ENCODE measurements at places on chromosomes 11 and 22.

GRCh38 chr22:49768951-49769690 lies 58.6 kb downstream of the BRD1 start:
- DNase-seq: no peak

- no peak for DNase-seq
Measured at GRCh38 chr11:23013509-23013908, 153.2 kb upstream of the CCDC179 start.

- no peak for DNase-seq
Measured at GRCh38 chr22:23377767-23378166, 197.5 kb downstream of the BCR start.

- no peak for DNase-seq
Measured at GRCh38 chr11:28759311-28759710, 651.1 kb downstream of the METTL15 start.

DNA sequence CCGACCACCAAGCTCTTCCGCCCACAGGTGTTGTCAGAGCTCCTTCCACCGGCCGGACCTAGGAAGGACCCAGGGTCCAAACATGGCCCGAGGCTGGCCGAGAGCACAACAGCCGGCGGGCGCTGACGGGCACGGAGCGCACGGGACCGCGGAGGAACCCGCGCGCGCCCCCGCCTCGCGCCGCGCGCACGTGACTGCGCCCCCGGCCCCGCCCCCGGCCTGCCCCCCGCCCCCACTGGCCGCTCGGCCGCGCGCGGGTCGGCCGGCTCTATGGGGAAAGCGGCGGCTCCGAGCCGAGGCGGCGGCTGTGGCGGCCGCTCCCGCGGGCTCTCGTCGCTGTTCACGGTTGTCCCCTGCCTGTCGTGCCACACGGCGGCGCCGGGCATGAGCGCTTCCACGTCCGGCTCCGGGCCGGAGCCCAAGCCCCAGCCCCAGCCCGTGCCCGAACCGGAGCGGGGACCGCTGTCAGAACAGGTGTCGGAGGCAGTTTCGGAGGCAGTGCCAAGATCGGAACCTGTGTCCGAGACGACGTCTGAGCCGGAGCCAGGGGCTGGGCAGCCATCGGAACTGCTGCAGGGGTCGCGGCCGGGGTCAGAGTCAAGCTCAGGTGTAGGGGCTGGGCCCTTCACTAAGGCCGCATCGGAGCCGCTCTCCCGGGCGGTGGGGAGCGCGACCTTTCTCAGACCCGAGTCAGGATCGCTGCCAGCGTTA lies at the start of gene OSBP2:
Gene OSBP2, plus strand, starts transcription at position 235 of the 711 bp plus-strand sequence. Its CDS starts 36 bp downstream, at position 271.
- DNase-seq: no peak

GRCh38 chr22:24444729-24445466 lies 17.5 kb downstream of the ADORA2A start:
- DNase-seq: no peak

DNA sequence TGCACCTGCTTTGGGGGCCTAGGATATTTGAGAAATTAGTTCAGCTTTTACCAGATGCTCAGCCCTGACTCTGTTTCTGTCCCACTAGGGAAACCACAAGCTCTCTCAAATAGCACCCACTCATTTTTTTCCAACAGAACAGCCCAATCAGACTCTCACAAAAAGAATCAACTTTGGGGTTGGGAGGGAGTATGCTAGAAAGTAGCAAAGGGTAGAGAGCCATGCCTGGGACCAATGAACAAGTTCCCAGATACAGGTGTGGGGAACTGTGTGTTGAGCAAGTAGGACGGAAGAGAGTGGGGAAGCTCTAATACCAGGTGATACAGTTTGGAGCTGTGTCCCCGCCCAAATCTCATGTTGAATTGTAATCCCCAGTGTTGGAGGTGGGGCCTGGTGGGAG lies 41.1 kb downstream of the TRIM66 start:
- DNase-seq: no peak

DNA sequence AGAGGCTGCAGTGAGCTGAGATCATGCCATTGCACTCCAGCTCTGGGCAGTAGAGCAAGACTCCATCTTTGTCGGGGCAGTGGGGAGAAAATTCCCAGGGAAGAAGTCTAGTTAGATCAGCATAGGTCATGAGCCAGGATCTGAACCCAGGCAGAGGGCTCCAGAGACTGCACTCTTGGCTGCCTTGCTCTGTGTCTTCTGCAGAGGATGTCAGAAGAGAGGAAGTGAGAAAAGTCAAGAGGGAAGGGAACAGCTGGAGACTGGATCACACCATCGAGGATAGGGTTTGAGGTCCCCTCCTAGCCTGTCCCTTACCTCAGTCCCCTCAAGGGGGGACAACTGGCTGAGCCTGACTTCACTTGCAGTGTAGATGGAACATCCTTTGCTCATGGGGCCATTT lies 5.8 kb downstream of the MYOD1 start:
- no peak for DNase-seq

All from OCI-LY7 (cell line).